ENCODE measurements at places on chromosomes 7 and 10. TPM values are rescaled to one million over a fixed set of nuclear protein-coding genes. Genes with fewer than 3 reads are reported as not detected.

The FAM24B gene
- total RNA-seq = not detected

The SNX10 gene
- total RNA-seq = 6.3 TPM

The HYAL4 gene
- 0.07 TPM for total RNA-seq

The SYT15B gene
- not detected for total RNA-seq

The PIK3AP1 gene
- 6.5 TPM for total RNA-seq

The SNCG gene
- total RNA-seq = 12.1 TPM

The PCLO gene
- 8.1 TPM for total RNA-seq

The STAM gene
- 29.9 TPM for total RNA-seq

The NEBL gene
- total RNA-seq = 8.5 TPM

The RBM28 gene
- total RNA-seq = 19.3 TPM

The VWDE gene
- 2.1 TPM for total RNA-seq

The CDCA7L gene
- 13.0 TPM for total RNA-seq

The NPC1L1 gene
- total RNA-seq = 20.6 TPM

The PUS7 gene
- 10.9 TPM for total RNA-seq

The SUN3 gene
- total RNA-seq = not detected

The DNAJC30 gene
- total RNA-seq = 3.0 TPM

The RBP4 gene
- total RNA-seq = 494 TPM

The HTRA1 gene
- 87.1 TPM for total RNA-seq

The PTER gene
- 21.6 TPM for total RNA-seq

The EFCAB10 gene
- total RNA-seq = 0.12 TPM

The LHFPL3 gene
- total RNA-seq = not detected

The OR2A12 gene
- total RNA-seq = 1.0 TPM

The PSTK gene
- total RNA-seq = 7.6 TPM

The SFTPD gene
- 55.5 TPM for total RNA-seq

The EIF5AL1 gene
- 0.27 TPM for total RNA-seq

The SYT15 gene
- total RNA-seq = 0.24 TPM

The LRRN3 gene
- total RNA-seq = 6.8 TPM

The BICC1 gene
- total RNA-seq = 20.4 TPM
